ENCODE measurements at places on chromosomes 3 and 15. TPM values are rescaled to one million over a fixed set of nuclear protein-coding genes. Genes with fewer than 3 reads are reported as not detected.

GRCh38 chr3:129783470-129783869 is 110.0 kb downstream of the TMCC1 start:
- H3K36me3 ChIP-seq, result no peaks in the 10 kb centered on the region
- no peak overlapping the region for H3K4me3 ChIP-seq
- DNase-seq, result peak; percentile 28
- no peaks in the 10 kb centered on the region for H3K4me1 ChIP-seq

DNA sequence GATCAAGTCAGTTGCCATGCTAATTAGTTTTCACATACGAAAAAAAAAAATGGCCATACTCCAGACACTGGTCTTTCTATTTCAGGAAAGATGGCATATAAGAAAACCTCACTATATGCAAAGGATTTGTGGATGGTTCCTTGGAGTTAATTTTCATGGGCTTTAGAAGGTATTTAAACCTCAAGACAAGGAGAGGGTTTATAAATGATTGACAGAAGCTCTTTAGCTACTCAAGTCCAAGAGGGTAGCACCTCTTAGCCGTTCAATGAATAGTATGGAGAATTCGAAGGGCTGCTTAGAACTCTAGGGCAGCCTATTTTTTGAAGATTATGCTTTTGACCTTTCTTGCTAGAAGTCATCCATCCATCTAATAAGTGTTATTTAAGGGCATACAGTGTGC is 41.7 kb downstream of the RBMS3 start:
- no peaks in the 10 kb centered on the region for H3K36me3 ChIP-seq
- no peaks in the 10 kb centered on the region for H3K27me3 ChIP-seq

Gene LIPH
- total RNA-seq, result 0.36 TPM

DNA sequence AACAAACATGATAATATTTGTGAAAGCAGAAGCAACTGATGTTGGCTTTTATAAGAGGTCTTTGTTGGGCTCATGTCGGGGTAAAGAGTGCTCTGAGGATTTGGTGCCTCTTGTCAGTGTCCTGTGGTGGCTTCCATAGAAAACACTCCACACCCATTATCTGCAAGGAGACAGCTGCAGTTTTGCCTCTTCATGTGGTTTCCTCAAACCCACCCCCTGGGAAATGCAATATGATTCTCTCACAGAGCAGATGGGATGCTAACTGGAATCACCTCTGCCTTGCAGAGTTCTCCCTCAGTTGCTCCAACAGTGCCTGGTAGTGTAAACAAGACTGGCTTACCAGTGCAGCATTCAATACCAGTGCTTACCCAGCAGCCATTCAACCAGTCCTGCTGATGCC is 771.4 kb upstream of the CFAP20DC start:
- peaks cover 9% of the 10 kb centered on the region for H3K4me1 ChIP-seq
- H3K27ac ChIP-seq, result no peak overlapping the region
- no peak for DNase-seq

DNA sequence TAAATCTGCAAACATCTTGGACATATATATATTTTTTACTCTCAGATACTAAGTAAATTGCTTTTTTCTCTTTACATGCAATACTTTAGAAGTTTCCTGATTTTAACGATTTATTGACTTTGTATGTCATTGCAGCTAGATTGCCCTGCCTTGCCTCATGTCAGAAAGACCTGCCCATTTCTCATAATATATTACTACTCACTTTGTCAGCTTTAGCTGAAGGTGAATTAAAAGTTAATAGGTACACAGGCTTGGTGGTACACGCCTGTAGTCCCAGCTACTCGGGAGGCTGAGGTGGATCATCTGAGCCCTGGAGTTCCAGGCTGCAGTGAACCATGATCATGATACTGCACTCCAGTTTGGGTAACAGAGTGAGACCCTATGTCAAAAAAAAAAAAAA is 52.8 kb downstream of the PLS1 start:
- H3K27me3 ChIP-seq, result no peaks in the 10 kb centered on the region
- no peak for DNase-seq
- H3K27ac ChIP-seq, result no peak overlapping the region
- no peak overlapping the region for H3K4me3 ChIP-seq

Gene MOBP
- total RNA-seq, result not detected

Gene NR1I2
- not detected for total RNA-seq

Gene ABHD10
- 53.9 TPM for total RNA-seq

Gene ERICH6
- total RNA-seq, result not detected

GRCh38 chr3:13139471-13140065 is 66.3 kb upstream of the IQSEC1 start:
- no peak for DNase-seq
- H3K4me3 ChIP-seq, result no peak overlapping the region
- no peaks in the 10 kb centered on the region for H3K36me3 ChIP-seq
- peaks cover 2% of the 10 kb centered on the region for H3K27me3 ChIP-seq
- no peaks in the 10 kb centered on the region for H3K4me1 ChIP-seq

DNA sequence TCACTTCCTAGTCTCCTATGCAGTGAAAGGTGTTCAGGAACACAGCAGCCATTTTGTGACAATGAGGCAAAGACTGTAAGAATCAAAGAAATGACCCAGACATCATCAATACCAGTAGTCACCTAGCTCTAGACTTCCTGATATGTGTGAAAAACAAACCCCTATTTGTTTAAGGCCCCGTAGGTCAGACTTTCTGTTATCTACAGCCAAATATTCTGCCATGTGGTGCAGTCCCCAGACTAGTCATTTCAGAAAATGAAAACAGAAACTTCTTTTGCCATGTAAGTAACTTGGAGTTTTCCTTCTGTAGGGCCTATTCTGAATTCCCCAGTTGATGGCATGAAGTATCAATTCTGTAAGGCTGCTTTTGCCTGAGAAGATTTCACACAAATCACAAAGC is 181.7 kb upstream of the SNTN start:
- H3K4me3 ChIP-seq, result no peak overlapping the region
- H3K36me3 ChIP-seq, result no peaks in the 10 kb centered on the region
- DNase-seq, result no peak
- H3K27me3 ChIP-seq, result no peaks in the 10 kb centered on the region
- H3K27ac ChIP-seq, result no peak overlapping the region

Gene SAMMSON
- not detected for total RNA-seq

Gene DALRD3
- 27.8 TPM for total RNA-seq

DNA sequence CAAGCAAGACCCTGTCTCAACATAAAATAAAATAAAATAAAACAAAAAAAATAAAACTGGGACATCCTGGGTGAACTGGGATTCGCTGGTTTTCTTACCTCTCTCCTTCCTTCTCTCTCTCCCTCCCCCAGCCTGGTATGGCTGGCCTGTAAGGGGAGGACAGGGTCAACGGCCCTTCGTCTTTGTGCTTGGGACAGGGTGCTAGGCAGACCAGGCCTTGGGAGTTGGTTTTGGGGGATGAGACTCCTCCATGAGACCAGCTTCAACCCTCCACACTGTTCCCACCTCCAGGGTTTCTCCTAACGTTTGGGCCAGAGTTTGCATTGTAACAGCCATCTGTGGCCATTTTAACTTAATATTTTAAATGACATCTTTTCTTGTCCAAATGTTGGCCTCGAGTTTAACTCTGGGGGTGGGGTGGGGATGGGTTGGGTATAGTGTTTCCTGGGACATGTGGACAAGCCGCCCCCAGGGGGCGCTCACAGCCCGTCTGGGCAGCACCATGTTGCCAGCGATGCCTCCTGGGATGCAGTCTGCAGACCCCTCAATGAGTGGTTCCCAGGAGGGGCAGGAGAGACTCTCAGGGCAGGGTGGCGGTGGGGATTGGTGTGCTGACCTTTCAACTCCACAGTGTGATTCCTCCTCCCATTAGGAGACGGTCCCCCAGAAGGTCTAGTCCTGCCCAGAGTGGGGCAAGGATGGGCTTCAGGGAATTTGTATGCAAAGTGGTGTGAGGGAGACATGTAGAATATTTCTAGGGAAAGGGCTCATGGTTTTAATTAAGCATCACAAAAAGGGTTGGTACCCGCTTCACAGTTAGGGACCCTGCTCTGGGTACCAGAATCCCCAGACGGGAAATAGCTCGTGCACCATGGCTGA is 37.7 kb upstream of the LCTL start:
- DNase-seq, result peak; percentile 62
- H3K4me3 ChIP-seq, result no peak overlapping the region
- H3K4me1 ChIP-seq, result no peaks in the 10 kb centered on the region
- no peaks in the 10 kb centered on the region for H3K36me3 ChIP-seq
- peaks cover 19% of the 10 kb centered on the region for H3K27me3 ChIP-seq

DNA sequence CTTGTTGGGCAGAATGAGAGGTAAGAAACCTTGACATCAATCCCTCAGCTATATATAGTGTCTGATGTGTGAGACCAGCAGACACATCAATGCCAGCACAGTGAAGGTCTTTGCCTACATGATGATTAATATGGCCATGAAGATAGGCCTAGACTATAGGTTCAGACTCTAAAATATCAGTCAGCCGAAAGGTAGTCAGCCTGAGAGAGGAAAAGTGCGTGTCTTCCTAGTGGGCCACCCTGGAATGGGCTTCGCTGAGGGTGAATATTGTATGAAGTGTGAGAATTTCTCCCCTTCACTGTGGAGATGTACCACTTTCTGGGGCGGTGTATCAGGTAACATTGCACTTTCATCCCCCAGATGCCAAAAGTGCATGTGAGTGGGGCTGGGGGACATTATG is 33.0 kb upstream of the EPHB1 start:
- H3K36me3 ChIP-seq, result no peaks in the 10 kb centered on the region
- peaks cover 5% of the 10 kb centered on the region for H3K27me3 ChIP-seq
- DNase-seq, result no peak
- H3K4me3 ChIP-seq, result no peak overlapping the region
- no peaks in the 10 kb centered on the region for H3K4me1 ChIP-seq
- no peak overlapping the region for H3K27ac ChIP-seq

DNA sequence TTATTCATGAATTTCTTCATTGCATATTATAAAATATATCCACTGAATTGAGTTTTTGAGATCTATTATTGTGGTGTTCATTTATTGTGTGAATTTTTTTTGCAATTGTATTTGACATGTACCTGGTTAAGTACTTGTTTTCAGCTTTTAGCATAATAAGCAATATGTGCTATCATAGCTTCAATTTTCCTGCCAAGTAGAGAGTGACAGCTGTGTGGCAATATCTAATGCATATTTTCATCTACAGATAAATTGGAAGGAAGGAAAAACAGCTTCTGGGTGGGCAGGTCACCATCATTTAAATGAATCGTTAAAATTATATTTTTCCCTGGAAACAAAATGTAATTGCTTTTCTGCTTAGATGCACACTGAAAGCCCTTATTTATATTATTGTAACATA is 296.9 kb downstream of the EPHA6 start:
- H3K4me3 ChIP-seq, result no peak overlapping the region
- H3K27me3 ChIP-seq, result no peaks in the 10 kb centered on the region
- no peak overlapping the region for H3K27ac ChIP-seq
- no peak for DNase-seq
- H3K4me1 ChIP-seq, result no peaks in the 10 kb centered on the region

- H3K27ac ChIP-seq, result no peak overlapping the region
- DNase-seq, result peak; percentile 57
- no peaks in the 10 kb centered on the region for H3K4me1 ChIP-seq
- H3K4me3 ChIP-seq, result peak overlapping the region; percentile 33
- no peaks in the 10 kb centered on the region for H3K27me3 ChIP-seq
These were observed 2.9 kb downstream of the DIPK2A start for GRCh38 chr3:143974271-143975238.

Gene ATP13A5
- total RNA-seq, result not detected

Gene CDHR4
- total RNA-seq, result not detected

Gene EFHB
- total RNA-seq, result under 0.01 TPM

Gene MEF2A
- 20.8 TPM for total RNA-seq

GRCh38 chr3:174125267-174125824 is 727.8 kb downstream of the NLGN1 start:
- H3K27ac ChIP-seq, result no peak overlapping the region
- H3K27me3 ChIP-seq, result no peaks in the 10 kb centered on the region
- no peaks in the 10 kb centered on the region for H3K36me3 ChIP-seq

Gene UNC13C
- not detected for total RNA-seq

DNA sequence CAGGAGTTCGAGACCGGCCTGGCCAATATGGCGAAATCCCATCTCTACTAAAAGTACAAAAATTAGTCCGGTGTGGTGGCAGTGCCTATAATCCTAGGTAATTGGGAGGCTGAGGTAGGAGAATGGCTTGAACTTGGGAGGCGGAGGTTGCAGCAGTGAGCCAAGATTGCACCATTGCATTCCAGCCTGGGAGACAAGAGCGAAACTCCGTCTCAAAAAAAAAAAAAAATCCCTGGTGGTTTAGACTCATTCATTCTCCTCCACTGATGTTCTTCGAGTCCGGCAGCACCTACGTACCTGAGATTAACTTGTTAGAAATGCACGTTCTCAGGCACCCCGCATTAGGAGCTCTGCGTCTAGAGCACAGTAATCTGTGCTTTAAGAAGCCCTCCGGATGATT is 3.7 kb downstream of the MCTP2 start:
- H3K4me1 ChIP-seq, result peaks cover 5% of the 10 kb centered on the region
- no peak overlapping the region for H3K27ac ChIP-seq
- no peaks in the 10 kb centered on the region for H3K27me3 ChIP-seq
- no peak overlapping the region for H3K4me3 ChIP-seq
- H3K36me3 ChIP-seq, result no peaks in the 10 kb centered on the region
- no peak for DNase-seq

- H3K27ac ChIP-seq, result no peak overlapping the region
- H3K27me3 ChIP-seq, result no peaks in the 10 kb centered on the region
- peak; percentile 11 for DNase-seq
- no peak overlapping the region for H3K4me3 ChIP-seq
These were observed 32.5 kb upstream of the TBL1XR1 start for GRCh38 chr3:177229791-177230190.

DNA sequence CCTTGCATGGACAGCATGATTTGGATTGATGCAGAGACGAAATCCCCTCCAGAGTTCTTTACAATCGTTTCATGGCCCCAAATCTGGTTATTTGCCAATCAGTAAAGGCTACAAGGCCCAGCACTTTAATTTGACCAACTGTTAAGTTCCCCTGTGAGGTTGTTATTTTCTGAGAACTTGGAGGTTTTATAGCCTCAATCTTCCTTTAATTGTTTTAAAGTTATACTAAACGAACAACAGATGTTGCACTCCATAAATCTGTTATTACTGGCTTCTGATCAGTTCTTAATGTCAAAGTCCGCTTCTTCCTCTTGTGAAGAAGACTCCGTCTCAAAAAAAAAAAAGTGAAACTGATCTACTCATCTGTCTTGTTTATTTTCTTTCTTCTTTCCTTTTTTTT is 30.8 kb downstream of the LARP6 start:
- no peak for DNase-seq
- no peaks in the 10 kb centered on the region for H3K36me3 ChIP-seq
- H3K4me3 ChIP-seq, result no peak overlapping the region
- peaks cover 2% of the 10 kb centered on the region for H3K4me1 ChIP-seq
- H3K27me3 ChIP-seq, result no peaks in the 10 kb centered on the region
- no peak overlapping the region for H3K27ac ChIP-seq

Gene CLDN16
- total RNA-seq, result under 0.01 TPM

- H3K4me3 ChIP-seq, result no peak overlapping the region
- H3K27me3 ChIP-seq, result no peaks in the 10 kb centered on the region
- no peaks in the 10 kb centered on the region for H3K36me3 ChIP-seq
- no peak overlapping the region for H3K27ac ChIP-seq
These were observed 26.2 kb upstream of the CFAP161 start for GRCh38 chr15:81107889-81108288.

Gene KLHL40
- not detected for total RNA-seq

All from IMR-90 (cell line).